ENCODE measurements at places on chromosomes 7 and 10. TPM values are rescaled to one million over a fixed set of nuclear protein-coding genes. Genes with fewer than 3 reads are reported as not detected.

- H3K27ac ChIP-seq, result no peak overlapping the region
- DNase-seq, result no peak
- peaks cover 20% of the 10 kb centered on the region for H3K27me3 ChIP-seq
- H3K36me3 ChIP-seq, result no peaks in the 10 kb centered on the region
- no peak overlapping the region for H3K4me3 ChIP-seq
These were observed 4.1 kb downstream of the IL6 start for GRCh38 chr7:22730921-22731654.

DNA sequence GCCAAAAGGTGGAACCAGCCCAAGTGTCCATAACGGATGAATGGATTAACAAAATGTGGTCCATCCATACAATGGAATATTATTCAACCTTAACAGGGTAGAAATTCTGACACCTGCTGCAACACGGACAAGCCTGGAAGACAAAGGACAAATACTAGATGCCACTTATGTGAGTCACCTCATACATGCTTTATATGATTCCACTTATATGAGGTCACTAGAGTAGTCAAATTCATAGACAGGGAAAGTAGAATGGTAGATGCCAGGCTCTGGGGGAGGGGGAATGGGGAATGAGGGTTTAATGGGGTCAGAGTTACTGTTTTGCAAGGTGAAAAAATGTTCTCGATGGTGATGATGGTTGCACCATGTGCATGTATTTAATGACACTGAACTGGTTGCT lies 34.0 kb upstream of the CYTH3 start:
- H3K27me3 ChIP-seq, result no peaks in the 10 kb centered on the region
- no peak overlapping the region for H3K27ac ChIP-seq
- no peaks in the 10 kb centered on the region for H3K36me3 ChIP-seq
- no peaks in the 10 kb centered on the region for H3K4me1 ChIP-seq

DNA sequence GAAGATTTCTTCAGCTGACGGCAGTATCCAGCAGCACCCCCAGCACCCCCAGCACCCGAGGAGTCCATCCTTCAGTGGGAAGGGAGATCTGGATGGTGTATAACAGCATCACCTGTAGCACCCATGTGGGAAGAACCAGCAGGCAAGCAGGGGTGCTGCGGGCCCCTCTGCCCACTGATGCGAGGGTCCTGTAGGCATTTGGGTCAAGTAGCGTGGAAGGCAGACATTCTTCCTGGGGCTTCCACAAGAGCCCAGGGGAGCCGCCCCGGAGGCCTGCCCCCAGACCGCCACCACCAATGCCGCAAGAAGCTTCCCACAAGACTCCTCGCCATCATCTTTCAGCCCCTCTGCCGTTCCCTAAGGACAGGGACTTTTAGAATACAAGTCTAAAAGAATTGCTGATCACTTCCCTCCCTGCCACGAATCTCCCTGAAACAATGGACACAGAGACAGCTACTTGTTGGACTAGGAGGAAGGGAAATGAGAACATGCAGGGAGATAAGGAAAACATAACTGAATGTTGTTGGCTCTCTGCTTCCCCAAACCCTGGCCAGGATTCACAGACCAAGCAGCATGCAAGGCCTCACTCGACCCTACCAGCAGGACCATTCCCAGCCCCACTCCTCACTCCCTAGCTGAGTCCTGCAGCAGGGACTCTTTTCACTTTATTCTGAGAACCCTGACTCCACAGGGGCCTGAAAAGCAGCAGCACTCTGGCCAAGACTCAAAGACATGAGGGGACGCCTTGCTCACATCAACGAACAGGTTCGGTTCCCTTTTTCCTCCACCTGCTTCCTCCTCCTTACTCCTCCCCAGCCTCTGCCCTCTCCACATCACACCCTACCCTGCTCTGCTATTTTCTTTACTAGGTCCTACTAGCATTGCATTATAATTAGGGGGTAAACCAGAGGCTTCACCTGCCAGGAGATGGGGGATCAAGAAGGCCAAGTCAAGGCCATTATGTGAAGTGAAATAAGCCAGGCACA lies 164.5 kb downstream of the HERPUD2 start:
- no peak for DNase-seq
- H3K27ac ChIP-seq, result no peak overlapping the region
- no peaks in the 10 kb centered on the region for H3K36me3 ChIP-seq
- no peaks in the 10 kb centered on the region for H3K27me3 ChIP-seq
- no peaks in the 10 kb centered on the region for H3K4me1 ChIP-seq
- no peak overlapping the region for H3K4me3 ChIP-seq

Gene PNLIP
- 0.09 TPM for total RNA-seq

Gene MXI1
- total RNA-seq, result 14.7 TPM

Measured in thymus (tissue), 14 donors.